ENCODE measurements at places on chromosomes 1 and 21. TPM values are rescaled to one million over a fixed set of nuclear protein-coding genes. Genes with fewer than 3 reads are reported as not detected.
A peak's percentile ranks its signal among the peaks of the same experiment; 100 is the strongest.

The BSND gene
- not detected for total RNA-seq

The TMPRSS2 gene
- not detected for total RNA-seq

The RIPPLY3 gene
- not detected for total RNA-seq

The FCRL4 gene
- not detected for total RNA-seq

The TINAGL1 gene
- 710 TPM for total RNA-seq

GRCh38 chr1:3564921-3565831, 46.1 kb downstream of the MEGF6 start:
- peak; percentile 14 for DNase-seq

- no peak for DNase-seq
These were observed 23.4 kb upstream of the IGSF3 start for GRCh38 chr1:116690849-116691406.

- DNase-seq, result no peak
These were observed 681 bp upstream of the VANGL2 start for GRCh38 chr1:160399544-160400222.

DNA sequence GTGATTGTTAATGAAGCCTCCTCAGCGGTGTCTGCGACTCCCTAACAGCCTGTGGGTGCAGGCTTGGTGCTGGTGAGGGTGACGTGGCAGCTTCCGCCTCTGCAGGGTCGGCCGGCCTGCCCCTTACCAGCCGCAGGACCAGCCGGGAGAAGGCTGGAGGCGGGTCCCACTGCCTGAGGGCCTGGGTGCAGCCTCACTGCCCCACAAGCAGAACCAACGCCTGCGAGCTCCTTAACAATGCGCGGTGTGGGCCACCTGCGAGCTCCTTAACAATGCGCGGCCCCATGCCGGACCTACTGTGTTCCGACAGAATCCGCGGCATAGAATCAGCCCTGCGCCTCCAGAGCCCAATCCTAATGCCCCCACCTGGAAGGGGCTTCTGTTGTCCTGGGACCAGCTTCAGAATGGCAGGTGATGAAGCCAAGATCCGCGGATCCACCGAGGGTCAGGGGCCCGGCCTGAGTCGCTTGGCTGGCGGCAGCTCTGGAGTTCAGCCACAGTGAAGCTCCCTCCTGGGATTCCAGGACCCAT, 54.4 kb upstream of the AJAP1 start:
- no peak for DNase-seq
